ENCODE measurements at places on chromosomes 5 and 9.

DNA sequence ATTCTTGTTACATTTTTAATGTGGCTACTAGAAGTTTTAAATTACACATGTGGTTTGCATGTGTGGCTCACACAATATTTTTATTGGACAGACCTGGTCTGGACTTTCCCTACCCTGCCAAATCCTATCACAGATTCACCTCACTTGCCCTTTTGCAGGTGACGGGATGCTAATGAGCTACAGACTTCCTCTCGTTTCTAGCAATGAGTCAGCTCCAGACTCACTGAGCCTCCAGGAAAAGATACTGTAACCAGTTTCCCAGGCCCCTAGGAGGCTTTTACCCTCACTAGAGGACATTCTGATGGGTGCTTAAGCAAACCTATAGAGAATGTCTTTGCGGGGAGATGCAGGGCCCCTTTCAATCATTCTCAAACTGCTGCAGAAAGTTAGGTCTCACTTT, 135.4 kb downstream of the WDR41 start:
- DNase-seq, result peak; percentile 61

DNA sequence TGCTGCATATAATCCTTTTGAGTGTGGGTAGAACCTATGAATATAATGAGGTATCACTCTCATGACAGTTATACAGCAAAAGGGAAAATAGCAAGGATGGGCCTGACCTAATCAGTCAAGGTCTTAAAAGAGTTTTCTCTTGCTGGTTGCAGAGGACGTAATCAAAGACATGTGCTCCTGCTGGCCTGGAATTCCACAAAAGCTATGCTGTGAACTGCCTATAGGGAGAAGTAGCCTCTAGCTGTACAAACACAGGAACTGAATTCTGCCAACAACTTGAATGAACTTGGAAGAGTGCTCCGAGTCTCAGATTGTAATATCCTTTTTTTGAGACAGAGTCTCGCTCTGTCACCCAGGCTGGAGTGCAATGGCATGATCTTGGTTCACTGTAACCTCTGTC, 195.6 kb downstream of the PLK2 start:
- DNase-seq, result no peak

DNA sequence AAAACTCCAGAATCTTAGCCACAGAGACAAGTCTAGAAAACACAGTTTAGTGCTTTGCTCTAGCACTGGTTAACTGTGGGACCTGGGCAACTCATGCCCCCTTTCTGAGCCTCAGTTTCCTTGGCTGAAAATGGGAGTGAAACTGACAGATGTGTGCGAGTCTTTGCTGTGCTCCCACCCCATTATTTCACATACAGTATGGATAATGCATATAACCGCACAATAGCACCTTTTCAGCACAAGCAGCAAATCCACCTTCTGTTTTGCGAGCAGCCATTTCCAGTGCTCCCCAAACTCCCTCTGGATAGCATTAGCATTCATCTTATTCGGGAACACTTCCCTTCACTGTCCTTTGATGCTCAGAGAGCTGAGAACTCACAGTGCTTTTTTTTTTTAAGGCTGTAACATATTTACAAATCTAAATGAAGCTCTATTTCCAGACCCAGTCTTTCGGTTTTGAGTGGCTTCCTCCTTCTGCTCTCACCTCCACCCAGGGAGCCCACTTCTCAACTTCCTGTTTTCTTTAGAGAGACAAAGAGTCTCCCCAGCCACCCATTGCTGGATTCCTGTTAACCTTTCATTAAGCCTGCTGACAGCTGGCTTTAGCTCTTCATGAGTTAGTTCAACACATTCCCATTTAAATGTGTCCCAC, 49.2 kb downstream of the TIMD4 start:
- DNase-seq, result peak; percentile 31

- DNase-seq, result no peak
Observed at GRCh38 chr5:135134691-135135381, 100.8 kb upstream of the PITX1 start.

- DNase-seq, result no peak
Observed at GRCh38 chr5:173196133-173196952, 38.7 kb downstream of the NKX2-5 start.

GRCh38 chr9:88216126-88216995, 78.1 kb upstream of the SPATA31C2 start:
- DNase-seq, result no peak

GRCh38 chr5:124859027-124859426, 112.6 kb upstream of the ZNF608 start:
- no peak for DNase-seq

DNA sequence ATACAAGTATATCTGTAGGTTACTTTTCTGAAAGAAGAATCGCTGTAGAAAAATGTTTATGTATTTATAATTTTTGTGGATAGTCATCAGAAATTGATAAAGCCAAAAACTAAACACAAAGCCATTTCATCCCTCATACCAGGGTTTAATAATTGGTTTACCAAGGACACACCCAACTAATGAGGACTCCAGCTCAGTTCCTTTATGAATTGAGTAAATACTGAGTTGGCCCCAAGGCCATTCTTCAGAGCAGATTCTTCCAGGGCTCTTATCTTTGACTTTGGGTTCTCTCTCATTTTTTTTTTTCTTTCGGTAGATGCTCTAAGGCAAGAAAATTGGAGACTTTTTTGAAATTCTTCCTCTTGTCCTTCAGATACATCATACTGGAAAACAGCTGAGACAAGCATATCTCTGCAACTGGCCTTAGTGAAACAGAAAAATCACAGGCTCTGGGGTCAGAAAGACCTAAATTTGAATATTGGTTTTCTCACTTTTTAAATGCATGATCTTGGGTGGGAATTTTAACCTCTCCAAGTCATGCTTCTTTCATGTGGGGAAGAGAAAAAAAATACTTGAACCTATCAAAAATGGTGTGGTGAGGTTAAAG, 401.8 kb downstream of the ARHGEF28 start:
- no peak for DNase-seq

DNA sequence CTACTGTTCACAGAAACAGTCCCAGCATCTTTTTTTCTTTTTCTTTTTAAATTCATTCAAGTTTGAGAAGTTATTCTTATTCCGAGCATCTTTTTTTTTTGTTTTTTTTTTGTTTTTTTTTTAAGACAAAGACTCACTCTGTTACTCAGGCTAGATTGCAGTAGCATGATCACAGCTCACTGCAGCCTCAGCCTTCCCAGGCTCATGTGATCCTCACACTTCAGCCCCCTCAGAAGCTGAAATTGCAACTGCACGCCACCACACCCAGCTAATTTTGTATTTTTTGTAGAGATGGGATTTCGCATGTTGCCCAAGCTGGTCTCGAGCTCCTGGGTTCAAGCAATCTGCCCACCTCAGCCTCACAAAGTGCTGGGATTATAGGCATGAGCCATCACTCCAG, 36.4 kb upstream of the CHD1 start:
- DNase-seq, result no peak

GRCh38 chr5:157562111-157562581, 13.4 kb downstream of the ADAM19 start:
- DNase-seq, result no peak

- no peak for DNase-seq
Observed at GRCh38 chr9:135958485-135958884, 2.7 kb downstream of the UBAC1 start.

DNA sequence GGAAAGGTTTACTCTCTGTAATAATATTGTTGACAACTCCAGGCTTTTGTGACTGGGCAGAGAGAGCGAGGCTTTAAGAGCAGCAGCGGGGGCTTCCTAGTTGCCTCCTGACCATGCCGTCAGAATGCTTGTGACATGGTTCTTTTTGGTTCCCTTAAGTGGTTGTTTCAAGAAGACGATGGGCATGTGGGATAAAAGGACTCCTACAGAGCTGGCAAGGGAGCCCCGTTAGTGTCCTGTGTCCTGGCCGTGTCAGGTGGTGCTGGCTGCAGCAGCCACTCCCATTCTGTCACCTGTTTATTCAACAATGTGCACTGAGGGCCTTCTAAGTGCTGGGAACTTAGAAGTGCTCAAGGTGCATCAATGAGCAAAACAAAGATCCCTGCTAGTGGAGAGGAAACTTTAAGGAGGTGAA, 19.7 kb downstream of the LCP2 start:
- no peak for DNase-seq

GRCh38 chr9:30048396-30048795, 2336.0 kb upstream of the ACO1 start:
- no peak for DNase-seq

GRCh38 chr5:164941132-164941531, 1435.7 kb downstream of the MAT2B start:
- DNase-seq, result no peak

- DNase-seq, result no peak
Observed at GRCh38 chr9:135961811-135962695, 880 bp upstream of the UBAC1 start.

- peak; percentile 38 for DNase-seq
Observed at GRCh38 chr5:159208514-159209437, 577 bp downstream of the RNF145 start.

DNA sequence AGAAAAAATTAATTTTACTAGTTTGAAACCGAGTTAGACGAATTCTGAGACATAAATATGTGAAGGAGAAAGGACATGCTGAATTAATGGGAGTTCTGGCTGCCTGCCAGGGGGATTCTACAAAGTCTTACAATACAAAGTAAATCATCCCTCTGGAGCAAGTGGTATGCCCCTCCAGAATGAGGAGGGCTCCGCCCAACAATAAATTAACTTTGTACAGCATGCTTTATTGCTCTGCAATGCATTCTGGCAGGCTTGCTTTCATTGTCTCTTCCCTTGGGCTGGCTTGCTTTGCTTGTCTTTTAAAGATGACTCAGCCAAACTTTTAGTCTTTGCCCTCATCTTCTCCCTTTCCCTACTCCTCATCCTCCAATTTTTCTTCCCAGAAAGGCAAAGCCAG, 11.7 kb upstream of the PCDHB1 start:
- DNase-seq, result no peak

DNA sequence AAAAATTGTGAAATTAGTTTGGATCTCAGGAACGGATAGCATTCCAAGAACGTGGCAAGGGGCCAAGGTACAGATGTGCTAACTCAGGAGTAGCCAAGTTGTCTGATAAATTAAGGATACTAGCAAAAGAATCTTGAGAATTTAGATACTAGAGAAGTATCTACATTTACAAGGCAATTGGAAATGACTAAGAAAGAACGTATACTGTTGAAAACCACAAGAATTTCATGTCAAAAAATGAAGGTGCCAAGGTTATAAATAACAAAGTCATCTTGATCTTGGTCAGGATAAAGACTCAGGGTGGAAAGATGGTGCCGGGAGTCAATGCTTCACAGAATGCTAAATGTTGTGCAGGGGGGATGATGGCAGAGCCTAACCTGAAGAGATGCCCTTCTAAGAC, 19.2 kb downstream of the CAPSL start:
- DNase-seq, result peak; percentile 58

DNA sequence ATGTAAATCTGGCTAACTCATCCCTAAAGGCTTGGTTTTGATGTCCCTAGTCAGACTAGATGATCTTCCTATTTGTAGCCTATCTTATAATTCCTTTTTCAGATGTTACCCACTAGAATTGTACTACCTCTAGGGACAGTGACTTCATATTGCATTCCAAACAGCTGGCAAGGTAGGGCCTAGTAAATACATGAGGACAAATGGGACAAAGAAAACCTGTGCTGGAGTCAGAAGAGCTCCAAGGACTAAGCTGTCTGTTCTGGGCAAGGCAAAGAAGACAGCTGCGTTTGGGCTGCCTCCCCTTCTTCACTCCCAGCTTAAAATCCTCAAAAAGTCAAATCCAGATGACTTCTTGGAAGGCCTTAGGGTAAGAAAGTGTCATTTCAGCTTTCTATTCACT, 10.0 kb downstream of the DMXL1 start:
- no peak for DNase-seq

DNA sequence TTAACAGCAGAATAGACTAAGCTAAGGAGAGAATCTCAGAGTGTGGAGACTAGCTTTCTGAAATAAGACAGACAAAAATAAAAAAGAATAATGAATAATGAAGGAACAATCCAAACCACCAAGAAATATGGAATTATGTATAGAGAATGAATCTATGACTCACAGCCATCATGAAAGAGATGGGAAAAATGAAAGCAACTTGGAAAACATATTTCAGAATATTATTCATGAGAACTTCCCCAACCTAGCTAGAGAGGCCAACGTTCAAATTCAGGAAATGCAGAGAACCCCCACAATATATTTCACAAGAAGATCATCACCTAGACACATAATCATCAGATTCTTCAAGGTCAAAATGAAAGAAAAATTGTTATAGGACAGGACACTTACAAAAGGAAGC, 349.0 kb upstream of the MPDZ start:
- no peak for DNase-seq

- DNase-seq, result no peak
Observed at GRCh38 chr9:129667850-129668249, 2.4 kb downstream of the PRRX2 start.

- DNase-seq, result no peak
Observed at GRCh38 chr9:3262826-3263529, 262.8 kb downstream of the RFX3 start.

GRCh38 chr9:131275332-131276093, 797 bp downstream of the FAM78A start:
- peak; percentile 64 for DNase-seq

GRCh38 chr5:176994460-176995121, 12.0 kb downstream of the UIMC1 start:
- no peak for DNase-seq

DNA sequence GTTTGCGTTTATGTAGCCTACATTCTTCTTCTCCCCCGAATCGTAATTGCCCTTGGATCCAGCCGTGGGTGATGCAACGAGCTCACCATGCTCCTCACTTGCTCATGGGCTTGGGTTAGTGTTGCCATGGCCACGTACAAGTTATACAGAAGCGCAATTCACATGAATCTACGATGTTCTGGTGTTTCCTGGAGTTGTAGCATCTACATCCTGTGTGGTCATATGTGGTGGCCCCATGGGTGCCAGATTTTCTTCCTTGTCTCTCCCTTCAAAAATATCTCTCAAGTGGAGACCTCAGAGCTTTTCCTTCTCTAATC, 115.3 kb downstream of the TLE4 start:
- DNase-seq, result peak; percentile 9

DNA sequence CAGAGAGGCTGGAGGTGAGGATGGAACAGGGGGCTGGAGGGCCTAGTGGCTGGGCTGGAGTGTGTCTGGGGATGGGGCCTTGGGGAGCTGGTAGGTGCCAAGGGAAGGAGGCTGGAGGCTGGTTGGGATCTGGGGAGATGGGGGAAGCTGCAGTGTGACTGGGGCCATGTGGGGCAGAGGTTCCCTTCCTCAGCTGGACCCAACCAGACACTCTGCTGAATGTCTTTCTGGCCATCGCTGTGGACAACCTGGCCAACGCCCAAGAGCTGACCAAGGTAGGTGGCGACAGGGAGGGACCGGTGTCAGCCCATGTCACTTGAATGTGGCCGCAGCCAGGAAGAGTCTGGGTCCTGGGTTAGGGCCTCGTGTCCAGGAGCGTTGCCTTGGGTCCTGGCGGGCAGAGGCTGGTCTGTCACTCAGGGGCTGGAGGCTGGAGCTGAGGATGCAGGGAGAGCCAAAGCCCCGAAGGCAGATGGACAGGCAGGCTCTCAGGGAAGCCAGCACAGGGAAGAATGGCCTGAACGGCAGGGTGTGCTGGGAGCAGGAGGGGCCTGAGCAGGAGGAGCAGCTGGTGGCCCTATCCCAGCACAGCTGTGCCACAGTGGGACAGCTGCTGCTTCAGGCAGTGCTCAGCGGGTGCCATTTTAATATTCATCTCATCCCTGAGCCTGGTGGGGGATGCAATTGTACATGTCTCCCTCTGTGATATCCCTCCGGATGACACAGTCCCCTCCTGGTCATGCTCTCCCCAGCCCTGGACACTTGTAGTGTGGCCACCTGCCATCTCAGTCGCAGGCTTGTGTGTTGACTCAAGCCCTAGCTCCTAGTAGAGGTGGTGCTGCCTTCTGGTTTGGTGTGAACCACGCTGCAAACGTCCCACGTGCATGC, 132.5 kb downstream of the CACNA1B start:
- DNase-seq, result no peak

- no peak for DNase-seq
Observed at GRCh38 chr9:116342941-116343340, 189.3 kb downstream of the PAPPA start.
